ENCODE measurements at places on chromosomes 16 and 17.

DNA sequence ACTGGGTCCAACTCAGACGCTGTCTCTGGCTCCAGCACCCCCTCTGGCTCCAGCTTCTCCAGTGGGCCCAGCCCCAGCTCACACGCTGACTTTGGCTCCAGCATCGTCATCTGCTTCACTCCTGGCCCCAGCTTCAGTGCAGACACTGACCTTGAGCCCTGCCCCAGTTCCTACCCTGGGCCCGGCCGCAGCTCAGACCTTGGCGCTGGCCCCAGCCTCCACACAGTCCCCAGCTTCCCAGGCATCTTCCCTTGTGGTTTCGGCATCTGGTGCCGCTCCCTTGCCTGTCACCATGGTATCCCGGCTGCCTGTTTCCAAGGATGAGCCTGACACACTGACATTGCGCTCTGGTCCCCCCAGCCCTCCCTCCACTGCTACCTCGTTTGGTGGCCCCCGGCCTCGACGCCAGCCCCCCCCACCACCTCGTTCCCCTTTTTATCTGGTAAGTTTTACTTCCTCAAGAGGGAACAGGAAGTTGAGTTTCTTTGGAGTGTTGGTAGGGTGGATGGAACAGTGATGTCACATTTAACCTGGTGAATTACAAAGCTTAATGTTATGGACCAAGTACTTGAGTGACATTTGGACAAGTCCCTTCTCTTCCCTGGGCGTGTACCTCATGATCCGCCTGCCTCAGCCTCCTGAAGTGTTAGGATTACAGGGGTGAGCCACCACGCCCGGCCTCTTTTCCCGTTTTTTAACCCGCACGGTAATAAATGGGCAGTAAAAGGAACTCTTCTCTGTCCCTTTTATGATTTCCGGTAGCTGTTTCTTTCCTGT, 23.4 kb upstream of the PHKG2 start:
- DNase-seq = no peak

DNA sequence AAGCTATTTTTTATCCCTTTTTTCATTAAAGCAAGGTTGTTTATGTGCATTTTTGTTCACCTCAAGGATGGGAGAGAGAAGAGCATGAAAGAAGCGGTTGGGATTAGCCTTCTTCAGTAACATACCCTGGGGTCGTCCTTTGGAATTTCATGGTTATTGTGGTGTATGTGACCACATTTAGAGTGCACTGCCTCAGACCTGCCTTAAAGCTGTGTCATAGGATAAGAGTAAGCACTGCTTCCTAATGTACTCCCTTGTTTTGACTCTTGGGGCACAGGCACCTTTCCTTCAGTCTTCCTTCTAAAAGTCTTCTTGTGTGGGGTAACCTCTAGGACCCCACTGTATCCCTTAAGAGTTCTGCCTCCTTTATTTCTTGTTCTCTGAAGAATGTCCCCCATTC, 28.9 kb downstream of the TNRC6A start:
- no peak for DNase-seq

DNA sequence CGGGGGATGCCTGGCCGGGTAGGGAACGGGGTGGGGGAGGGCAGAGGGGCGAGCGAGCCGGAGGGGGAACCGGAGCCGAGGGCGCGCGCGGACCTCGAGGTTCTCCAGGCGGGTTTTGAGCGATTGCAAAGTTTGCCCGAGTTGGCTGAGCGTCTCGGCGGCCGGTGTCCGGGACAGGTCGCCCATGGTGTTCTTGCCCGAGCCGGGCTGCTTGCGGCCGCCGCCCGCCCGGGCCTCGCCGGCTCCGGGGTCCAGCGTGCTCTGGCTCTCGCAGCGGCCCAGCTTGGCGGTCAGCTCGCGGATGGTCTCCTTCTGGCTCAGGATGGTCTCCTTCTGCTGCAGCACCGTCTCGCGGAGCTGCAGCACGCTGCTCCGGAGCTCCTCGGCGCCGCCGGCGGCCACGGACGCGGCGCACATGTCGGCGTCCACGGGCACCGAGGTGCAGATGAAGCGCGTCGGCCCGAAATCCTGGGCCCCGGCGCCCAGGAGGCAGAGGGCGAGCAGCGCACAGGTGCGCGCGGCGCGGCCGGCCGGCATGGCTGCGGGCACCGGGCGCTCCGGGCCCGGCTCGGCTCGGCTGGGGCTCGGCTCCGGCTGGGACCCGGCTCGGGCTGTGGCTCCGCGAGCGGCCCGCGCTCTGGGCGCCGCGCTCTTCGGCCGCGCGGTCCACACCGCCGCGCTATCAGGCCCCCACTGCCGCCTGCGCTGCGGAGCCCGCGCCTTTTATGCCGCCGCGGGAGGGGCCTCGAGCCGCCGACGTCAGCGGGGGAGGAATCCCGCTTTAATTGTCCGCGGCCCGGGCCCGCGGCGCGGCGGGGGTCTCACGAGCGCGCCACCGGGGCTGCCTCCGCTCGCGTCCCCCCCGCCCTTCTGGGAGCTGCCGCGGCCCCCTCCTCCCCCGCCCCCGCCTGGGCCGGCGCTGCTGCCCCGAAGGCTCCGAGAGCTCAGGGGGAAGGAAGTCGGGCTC, at the start of gene NPTX1:
NPTX1 (minus strand) TSS at position 698 of the 967 bp plus-strand sequence; CDS start at position 537, 161 bp downstream.
- DNase-seq = peak; percentile 84

DNA sequence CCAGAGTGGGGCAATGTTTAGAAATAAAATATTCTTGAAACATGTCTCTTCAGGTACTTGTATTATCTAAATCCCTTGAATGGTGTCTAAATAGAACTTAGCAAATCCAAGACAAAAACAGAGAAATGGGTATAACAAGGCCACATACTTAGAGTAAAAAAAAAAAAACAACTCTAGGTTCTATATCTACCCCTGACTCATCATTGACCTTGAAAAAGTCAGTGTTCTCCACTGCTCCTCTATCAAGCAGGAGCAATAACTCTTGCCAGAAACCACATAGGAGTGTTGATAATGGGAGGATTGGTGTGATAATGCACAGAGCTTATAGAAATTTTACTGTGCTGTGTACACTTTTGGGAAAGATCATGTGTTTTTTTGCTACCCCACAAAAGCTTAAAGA, 296.6 kb upstream of the PMFBP1 start:
- peak; percentile 1 for DNase-seq

GRCh38 chr16:81925016-81925415, 86.3 kb downstream of the SDR42E1 start:
- no peak for DNase-seq

DNA sequence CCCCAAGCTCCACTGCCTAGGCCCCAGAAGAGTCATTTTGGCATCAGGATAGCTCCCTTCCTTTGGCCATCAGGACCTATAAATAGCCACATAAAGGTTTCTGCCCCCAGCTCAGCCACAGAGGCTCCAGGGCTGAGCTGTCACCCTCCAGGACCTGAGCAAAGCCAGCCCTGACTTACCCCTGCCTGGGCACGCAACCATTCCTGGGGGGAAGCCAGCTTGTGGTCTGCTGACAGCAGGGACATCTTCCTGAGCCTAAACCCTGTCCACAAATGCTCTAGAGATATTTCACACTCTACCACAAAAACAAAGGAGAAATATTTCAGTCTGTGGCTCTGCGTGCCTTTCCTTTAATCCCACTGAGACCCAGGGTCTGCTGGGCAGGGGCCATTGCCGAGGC, 123.7 kb upstream of the CCL2 start:
- DNase-seq = no peak

DNA sequence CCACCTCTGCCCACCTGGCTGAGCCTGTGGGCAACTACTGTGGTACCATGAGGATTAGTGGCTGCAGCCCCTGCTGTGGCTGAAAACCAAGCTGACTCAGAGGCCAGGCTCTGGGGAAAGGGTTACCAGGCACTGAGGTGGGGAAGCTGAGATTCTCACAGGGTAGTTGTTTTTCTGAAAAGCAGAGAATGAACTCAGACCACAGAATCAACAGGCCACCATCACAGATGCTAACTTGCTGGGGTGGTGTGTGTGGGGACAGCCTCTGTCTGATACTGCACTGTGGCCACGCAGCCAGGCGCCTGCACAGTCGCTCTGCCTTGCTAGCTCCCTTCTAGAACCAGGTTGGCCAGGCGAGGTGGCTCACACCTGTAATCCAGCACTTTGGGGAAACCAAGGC, 28.8 kb downstream of the NPLOC4 start:
- DNase-seq = no peak

DNA sequence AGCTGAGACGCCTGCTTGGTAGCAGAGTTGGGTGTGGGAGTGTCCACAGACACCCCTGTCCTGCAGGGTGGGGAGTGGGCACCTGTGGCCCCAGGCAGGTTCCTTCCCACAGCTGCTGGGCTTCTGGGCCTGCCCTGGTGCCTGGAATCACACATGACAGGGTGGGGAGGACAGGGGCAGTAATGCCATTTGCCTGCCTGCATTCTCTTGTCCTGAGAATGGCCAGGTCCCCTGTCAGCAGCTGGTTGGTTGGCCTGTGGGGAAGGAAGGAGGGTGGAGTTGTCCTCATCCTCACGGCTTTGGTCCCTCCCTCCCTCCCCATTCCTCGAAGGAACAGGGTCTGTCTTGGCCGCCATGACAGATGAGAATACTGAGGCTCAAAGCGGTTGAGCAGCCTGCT, 5.2 kb downstream of the PRSS53 start:
- DNase-seq = no peak

GRCh38 chr17:27778183-27778582, 22.1 kb downstream of the NOS2 start:
- peak; percentile 40 for DNase-seq

GRCh38 chr16:50797456-50797855, 55.6 kb downstream of the CYLD start:
- DNase-seq = no peak

GRCh38 chr17:36726199-36726598, 124.8 kb downstream of the MRM1 start:
- no peak for DNase-seq

GRCh38 chr17:51725185-51725584, 433.3 kb downstream of the CA10 start:
- no peak for DNase-seq

- no peak for DNase-seq
Observed at GRCh38 chr17:33381201-33381600, 88.1 kb upstream of the ASIC2 start.

- DNase-seq = peak; percentile 10
Observed at GRCh38 chr16:2584729-2585650, 47.2 kb downstream of the PDPK1 start.

- DNase-seq = no peak
Observed at GRCh38 chr16:81273223-81273950, 34.9 kb downstream of the BCO1 start.

DNA sequence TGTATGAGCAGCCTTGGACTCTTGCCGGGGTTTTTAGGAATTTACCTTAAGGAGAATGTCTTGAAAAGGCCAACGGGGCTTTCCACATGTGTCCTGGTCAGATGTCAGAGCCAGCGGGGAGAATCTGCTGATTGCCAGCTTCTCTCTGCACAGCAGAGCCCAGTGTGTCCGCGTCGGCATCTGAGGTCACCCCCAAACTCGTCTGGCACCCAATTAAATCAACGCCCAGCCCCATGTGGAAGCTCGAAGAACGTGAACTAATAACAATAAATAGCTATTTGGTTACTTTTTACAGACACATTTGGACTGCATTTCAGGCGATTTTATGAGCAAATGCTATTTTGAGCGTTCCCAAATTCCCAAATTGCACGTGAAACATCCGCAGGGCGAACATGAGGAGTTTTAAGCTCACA, 303.5 kb downstream of the FOXL1 start:
- no peak for DNase-seq

GRCh38 chr17:9290226-9290613, 268.9 kb downstream of the NTN1 start:
- DNase-seq = no peak

DNA sequence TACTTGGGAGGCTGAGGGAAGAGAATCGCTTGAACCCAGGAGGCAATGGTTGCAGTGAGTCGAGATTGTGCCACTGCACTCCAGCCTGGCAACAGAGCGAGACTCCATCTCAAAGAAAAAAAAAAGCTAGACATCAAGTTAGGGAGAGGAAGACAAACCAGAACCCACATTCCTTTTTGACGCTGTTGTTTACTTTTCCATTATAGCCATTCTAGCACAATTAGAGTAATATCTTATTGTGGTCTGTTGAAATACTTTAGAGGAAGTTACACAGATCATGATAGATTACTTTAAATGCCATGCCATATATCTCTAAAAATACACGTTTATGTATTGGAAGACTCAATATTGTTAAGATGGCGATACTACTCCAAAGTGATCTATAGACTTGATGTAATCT, 16.5 kb upstream of the ABCC1 start:
- no peak for DNase-seq

- DNase-seq = no peak
Observed at GRCh38 chr16:83882163-83882885, 16.6 kb upstream of the MLYCD start.

GRCh38 chr17:20823905-20824304, 218.9 kb downstream of the USP22 start:
- no peak for DNase-seq

DNA sequence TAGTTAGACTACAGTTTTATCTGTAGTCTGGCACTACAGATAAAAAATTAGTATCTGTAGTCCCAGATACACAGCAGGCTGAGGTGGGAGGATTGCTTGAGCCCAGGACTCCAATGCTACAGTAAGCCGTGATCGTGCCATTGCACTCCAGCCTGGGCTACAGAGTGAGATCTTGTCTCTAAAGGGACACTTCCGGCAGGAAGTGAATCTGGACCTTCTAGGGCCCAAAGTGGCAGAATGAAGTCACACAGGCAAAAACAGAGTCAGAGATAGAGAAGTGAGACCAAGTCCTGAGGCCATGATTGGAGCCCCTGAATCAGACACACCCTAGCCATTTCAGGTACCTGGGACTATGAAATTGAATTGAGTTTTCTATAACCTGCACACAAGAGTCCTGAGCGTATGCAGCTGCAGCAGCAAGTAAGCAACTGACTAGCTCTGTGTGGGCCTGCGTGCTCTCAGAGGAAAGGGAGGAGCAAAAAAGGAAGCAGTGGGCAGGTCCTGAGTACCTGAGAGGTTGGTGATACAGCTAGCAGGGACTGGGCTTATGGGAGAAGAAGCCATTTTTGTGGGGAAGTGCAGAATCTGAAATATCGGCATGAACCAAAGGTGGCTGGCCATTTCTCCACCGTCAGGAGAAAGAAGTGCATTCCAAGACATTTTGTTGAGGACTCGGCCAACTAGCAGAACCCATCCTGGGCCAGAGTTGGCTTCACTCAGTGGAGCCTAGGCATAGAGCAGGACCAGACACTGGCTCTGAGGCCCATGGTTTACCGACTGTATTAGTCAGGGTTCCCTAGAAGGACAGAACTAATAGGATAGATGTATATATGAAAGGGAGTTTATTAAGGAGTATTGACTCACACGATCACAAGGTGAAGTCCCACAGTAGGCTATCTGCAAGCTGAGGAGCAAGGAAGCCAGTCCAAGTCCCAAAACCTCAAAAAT, 27.2 kb upstream of the BRD7 start:
- DNase-seq = no peak

DNA sequence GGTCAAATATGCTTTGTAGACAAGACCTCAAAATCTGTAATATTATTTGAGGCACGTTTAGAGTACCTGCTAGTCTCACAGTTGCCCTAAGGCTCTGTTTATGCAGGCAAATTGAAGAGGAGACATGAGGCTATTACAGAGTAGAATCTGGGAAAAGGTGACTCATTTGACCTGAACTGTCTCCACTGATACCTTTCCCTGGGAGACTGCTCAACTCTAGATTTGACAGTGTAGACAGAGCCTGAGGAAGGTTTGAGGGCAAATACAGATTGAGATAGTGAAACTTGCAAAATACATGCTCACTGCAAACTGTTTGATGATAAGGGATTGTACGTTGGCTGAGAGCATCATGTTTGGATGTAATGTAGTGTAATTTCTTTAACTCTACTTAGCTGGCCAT, 1266.6 kb upstream of the CDH8 start:
- DNase-seq = no peak

Data from DMS53 (cell line).